ENCODE measurements at places on chromosomes 6 and 20.

DNA sequence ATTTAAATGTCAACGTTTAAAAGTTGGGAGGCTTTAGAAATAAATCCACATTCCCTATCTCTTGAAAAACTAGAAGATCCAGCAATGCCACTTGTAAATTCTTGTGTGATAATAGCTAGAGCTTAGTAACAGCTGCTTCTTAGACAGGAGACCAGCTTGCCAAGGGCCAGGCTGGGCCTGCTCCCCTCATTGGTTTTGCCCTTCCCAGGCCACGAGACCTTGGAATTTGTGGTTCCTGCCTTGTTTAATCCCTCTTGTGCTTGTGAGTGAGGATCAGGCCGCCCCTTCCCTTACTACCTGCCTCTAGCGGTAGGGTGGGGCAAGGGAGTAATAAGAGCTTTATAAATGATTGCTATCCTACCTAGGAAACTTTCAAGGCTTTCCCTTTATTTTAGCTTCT is 363.5 kb downstream of the SYNE1 start:
- H3K4me1 ChIP-seq: peaks cover 16% of the 10 kb centered on the region
- H3K4me3 ChIP-seq: no peak overlapping the region
- H3K27me3 ChIP-seq: no peaks in the 10 kb centered on the region
- H3K36me3 ChIP-seq: peaks cover 12% of the 10 kb centered on the region

DNA sequence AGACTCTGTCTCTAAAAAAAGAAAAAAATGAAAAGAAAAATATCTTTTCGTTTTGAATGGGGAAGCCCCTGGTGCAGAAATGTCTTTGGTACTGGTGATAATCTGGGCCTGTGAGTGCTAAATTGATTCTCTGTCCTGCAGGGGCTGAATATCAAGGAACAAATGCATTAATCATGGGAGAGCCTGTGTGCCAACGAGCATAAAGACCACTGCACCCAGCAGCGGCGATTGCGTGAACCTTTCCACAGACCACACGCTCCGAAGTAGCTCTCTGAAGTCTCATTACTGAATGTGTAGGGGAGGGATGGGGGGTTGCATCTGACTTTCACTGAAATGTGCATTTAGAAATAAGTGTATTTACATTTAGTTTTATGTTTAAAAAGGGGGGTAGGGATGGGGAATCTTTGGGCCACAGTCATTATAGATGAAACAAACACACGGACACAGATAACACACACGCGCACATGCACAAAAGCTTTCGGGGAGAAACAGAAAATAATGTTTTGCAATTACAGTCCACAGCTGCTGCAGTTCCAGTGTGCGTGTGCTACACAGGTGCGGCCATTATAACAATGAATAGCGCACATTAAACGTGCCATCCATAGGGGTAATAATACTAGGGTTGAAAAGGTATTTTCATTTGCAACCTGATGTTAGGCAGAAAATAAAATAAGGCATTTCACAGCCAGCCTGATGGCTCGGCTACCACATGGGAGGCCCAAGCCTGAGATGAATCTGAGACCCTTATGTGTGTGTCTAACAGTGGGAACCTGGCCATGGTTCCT is 154.0 kb downstream of the MBOAT1 start:
- no peaks in the 10 kb centered on the region for H3K27me3 ChIP-seq
- no peak overlapping the region for H3K4me3 ChIP-seq
- no peaks in the 10 kb centered on the region for H3K36me3 ChIP-seq
- no peaks in the 10 kb centered on the region for H3K4me1 ChIP-seq
- H3K27ac ChIP-seq: no peak overlapping the region
- no peak for DNase-seq

DNA sequence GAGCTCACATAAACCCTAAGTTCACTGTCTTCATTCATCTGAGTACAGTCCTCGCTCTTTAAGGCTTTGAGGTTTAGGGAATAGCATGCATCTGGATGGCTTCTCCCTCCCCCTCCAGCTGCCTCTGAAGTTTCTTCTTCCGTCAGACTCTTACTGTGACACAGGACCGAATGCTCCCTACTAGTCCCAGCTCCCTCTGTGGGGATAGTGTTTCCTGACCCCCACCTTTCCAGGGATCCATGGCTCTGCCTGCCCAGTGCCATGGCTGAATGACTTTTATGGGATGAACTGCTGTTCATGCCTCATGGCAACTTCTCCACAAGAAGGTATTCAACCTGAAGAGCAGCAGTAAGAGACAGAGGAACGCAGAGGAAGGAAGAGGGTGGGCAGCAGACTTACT is 79.8 kb upstream of the EMILIN3 start:
- no peak overlapping the region for H3K4me3 ChIP-seq
- no peaks in the 10 kb centered on the region for H3K4me1 ChIP-seq
- H3K27ac ChIP-seq: no peak overlapping the region
- H3K36me3 ChIP-seq: no peaks in the 10 kb centered on the region

GRCh38 chr6:11356404-11357155 is 124.1 kb upstream of the NEDD9 start:
- H3K4me1 ChIP-seq: no peaks in the 10 kb centered on the region
- no peak overlapping the region for H3K27ac ChIP-seq
- H3K36me3 ChIP-seq: no peaks in the 10 kb centered on the region
- no peak overlapping the region for H3K4me3 ChIP-seq
- H3K27me3 ChIP-seq: no peaks in the 10 kb centered on the region
- no peak for DNase-seq

- H3K27ac ChIP-seq: peak within 1 kb of the TSS; percentile 37
- DNase-seq: peak; percentile 83
- no peaks in the 10 kb centered on the region for H3K36me3 ChIP-seq
- no peaks in the 10 kb centered on the region for H3K4me1 ChIP-seq
Measured at GRCh38 chr20:48827855-48828733, at the start of gene PREX1. Gene PREX1 (minus strand): TSS chr20:48827999. CDS start chr20:48827860, 139 bp downstream.

GRCh38 chr6:16844183-16844582 is 82.9 kb upstream of the ATXN1 start:
- no peaks in the 10 kb centered on the region for H3K27me3 ChIP-seq
- no peak for DNase-seq
- H3K4me3 ChIP-seq: no peak overlapping the region
- no peaks in the 10 kb centered on the region for H3K36me3 ChIP-seq
- no peak overlapping the region for H3K27ac ChIP-seq

DNA sequence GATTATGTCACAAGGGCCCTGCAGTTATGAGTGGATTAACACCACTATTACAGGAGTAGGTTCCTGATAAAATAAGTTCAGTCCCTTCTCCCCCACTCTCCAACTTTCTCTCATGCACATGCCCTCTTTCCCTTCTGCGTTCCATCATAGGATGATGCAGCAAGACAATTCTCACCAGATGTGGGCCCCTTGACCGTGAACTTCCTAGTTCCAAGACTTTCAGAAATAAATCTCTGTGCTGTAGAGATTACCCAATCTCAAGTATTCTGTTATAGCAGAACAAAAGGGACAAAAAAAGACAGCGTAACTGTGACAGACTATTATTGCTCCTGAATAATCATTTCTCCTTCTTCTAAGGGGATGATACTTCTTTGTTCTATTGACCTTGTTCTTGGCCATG is 33.8 kb upstream of the TMEM244 start:
- H3K36me3 ChIP-seq: no peaks in the 10 kb centered on the region
- H3K27ac ChIP-seq: no peak overlapping the region
- H3K4me3 ChIP-seq: no peak overlapping the region
- no peaks in the 10 kb centered on the region for H3K27me3 ChIP-seq
- no peak for DNase-seq

GRCh38 chr20:37651932-37652331 is 41.9 kb upstream of the CTNNBL1 start:
- H3K27me3 ChIP-seq: no peaks in the 10 kb centered on the region
- no peaks in the 10 kb centered on the region for H3K4me1 ChIP-seq
- no peak overlapping the region for H3K4me3 ChIP-seq
- DNase-seq: peak; percentile 50
- H3K36me3 ChIP-seq: no peaks in the 10 kb centered on the region

- H3K36me3 ChIP-seq: no peaks in the 10 kb centered on the region
- H3K4me1 ChIP-seq: no peaks in the 10 kb centered on the region
- H3K4me3 ChIP-seq: no peak overlapping the region
- DNase-seq: no peak
Measured at GRCh38 chr20:23534801-23535593, 33.3 kb downstream of the CST9L start.

DNA sequence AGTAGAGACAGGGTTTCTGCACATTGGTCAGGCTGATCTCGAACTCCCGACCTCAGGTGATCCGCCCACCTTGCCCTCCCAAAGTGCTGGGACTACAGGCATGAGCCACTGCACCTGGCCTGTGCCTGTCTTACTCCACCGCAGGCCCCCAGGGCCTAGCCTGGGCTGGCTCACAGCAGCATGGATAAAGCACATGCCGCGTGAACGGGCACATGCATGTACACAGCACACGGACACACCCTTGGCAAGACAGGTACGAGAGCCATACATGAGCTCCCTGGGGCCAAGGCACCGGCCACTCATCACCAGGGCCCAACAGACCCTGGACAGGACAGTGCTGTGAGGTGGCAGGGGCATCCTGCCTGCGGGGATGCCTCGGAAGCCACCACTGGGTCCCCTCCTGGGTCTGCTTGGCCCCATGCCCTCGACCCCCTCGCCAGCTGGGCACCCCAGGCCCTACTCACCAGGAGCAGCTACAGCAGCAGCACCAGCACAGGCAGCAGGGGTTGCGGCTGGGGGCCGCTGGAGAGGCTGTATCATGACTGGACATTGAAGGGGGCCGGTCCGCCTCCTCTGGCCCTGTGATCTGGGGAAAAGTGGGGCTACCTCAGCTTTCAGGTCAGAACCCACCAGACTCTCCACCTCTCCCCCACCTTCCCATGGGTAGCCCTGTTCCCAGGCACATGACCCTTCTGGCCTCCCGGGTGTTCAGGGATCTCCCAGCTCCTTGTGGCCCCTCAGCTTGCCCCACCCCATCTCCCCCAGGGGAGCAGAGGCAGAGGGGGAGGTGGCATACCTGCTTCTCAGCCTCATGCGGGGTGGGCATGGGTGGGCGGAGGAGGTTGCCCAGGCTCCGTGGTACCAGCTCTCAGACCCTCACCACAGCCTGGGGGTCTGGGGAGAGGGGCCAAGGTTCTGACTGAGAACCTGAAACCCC is 3.0 kb downstream of the RGS19 start:
- no peak overlapping the region for H3K4me3 ChIP-seq
- H3K27me3 ChIP-seq: no peaks in the 10 kb centered on the region
- peaks cover 6% of the 10 kb centered on the region for H3K4me1 ChIP-seq

DNA sequence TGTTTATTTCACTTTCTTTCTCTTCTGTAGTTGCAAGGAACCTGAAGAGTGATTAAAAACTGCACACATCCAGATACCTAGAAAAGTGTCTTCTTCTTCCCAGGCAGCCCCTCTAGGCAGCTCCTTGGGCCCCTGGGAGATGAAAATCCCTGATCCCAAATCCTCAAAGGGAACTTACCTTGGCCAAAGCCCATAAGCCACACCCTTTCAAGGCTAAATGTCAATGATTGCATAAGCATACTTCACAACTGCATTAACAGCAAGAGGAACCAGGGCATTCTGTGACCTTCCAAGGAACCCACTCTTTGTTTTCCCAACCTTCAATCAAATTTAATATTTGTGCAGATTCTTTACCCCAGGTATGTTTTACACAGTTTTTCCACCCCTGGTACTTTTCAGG is 4.4 kb upstream of the HMGN3 start:
- H3K27ac ChIP-seq: no peak overlapping the region
- no peaks in the 10 kb centered on the region for H3K36me3 ChIP-seq
- H3K27me3 ChIP-seq: no peaks in the 10 kb centered on the region
- no peaks in the 10 kb centered on the region for H3K4me1 ChIP-seq
- H3K4me3 ChIP-seq: no peak overlapping the region

GRCh38 chr6:393391-394221 is 2.1 kb downstream of the IRF4 start:
- H3K36me3 ChIP-seq: no peaks in the 10 kb centered on the region
- H3K27ac ChIP-seq: no peak overlapping the region
- DNase-seq: no peak

GRCh38 chr6:158314737-158315136 is 2.5 kb downstream of the TULP4 start:
- H3K36me3 ChIP-seq: peaks cover 4% of the 10 kb centered on the region
- no peak for DNase-seq
- H3K27ac ChIP-seq: no peak overlapping the region
- no peaks in the 10 kb centered on the region for H3K27me3 ChIP-seq

DNA sequence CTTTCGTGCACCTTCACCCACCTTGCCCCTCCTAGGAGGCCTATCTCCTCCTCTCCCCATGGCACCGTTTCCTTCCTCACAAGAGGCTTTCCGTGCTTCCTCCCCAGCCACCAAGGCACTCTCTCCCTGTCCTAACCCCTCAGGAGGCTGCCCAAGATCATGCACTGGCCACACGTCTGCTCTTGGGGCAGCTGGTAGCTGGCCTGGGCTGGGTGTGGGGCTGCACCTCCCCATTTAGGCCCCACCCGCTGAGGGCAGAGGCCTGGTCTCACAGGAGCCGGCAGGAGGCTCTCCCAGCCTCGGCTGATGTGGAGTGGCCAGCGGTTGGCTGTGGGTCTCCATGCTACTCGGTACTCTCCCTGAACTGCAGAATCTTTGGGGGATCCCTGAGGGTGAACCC is 13.6 kb downstream of the NOL4L start:
- no peak overlapping the region for H3K27ac ChIP-seq
- H3K4me3 ChIP-seq: no peak overlapping the region
- H3K4me1 ChIP-seq: no peaks in the 10 kb centered on the region
- no peaks in the 10 kb centered on the region for H3K27me3 ChIP-seq
- H3K36me3 ChIP-seq: no peaks in the 10 kb centered on the region

DNA sequence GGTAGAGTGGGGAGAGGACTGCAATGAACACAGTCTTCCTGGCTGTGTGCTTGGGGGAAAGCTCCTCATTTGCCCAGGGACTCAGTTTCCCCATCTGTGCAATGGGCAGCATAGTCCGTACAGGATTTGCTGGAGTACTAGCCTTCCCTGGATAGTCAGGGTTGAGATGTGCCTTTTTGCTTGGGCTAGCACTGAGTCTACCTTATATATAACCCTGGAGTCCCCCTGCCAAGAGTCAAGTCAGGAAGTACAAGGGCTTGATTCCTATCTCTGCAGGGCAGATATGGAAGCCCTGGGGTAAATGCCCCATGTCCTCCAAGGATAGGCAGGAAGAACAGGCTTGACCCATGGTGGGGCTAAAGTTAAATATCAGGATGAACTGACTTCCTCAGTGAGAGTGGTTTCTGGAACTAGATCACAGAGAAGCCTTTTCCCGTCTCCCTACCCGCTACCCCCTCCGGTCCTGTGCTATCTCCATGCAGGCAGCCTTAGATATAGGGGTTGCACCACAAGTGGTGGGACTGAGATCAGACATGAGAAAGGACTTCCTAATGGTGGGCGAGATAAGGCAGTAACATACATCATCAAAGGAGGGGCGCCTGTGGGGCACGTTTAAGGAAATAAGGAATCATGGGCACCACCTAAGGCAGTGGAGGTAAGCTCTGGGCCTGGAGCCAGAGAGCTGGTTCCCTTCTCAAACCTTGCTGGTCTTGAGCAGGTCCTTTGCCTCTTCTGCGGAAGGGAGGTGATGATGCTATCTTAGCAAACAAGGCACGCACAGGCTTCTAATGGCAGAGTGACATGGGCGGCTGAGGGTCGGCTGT is 157.9 kb downstream of the MRPL14 start:
- peaks cover 25% of the 10 kb centered on the region for H3K4me1 ChIP-seq
- H3K27ac ChIP-seq: no peak overlapping the region
- no peaks in the 10 kb centered on the region for H3K36me3 ChIP-seq

DNA sequence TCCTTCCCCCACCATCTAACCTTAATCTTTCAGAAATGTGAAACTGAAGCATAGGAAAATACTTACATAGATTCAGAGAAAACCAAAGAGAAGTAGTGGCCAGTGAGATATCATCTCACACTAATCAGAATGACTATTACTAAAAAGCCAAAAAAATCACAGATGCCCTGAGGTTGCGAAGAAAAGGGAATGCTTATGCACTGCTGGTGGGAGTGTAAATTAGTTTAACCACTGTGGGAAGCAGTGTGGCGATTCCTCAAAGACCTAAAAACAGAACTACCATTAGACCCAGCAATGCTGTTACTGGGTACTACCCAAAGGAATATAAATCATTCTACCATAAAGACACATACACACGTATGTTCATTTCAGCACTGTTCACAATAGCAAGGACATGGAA is 9.2 kb upstream of the PREX1 start:
- no peak overlapping the region for H3K27ac ChIP-seq
- H3K4me1 ChIP-seq: no peaks in the 10 kb centered on the region

Data from pancreas (tissue), 10 donors.